ENCODE measurements at places on chromosomes 3 and 15.

DNA sequence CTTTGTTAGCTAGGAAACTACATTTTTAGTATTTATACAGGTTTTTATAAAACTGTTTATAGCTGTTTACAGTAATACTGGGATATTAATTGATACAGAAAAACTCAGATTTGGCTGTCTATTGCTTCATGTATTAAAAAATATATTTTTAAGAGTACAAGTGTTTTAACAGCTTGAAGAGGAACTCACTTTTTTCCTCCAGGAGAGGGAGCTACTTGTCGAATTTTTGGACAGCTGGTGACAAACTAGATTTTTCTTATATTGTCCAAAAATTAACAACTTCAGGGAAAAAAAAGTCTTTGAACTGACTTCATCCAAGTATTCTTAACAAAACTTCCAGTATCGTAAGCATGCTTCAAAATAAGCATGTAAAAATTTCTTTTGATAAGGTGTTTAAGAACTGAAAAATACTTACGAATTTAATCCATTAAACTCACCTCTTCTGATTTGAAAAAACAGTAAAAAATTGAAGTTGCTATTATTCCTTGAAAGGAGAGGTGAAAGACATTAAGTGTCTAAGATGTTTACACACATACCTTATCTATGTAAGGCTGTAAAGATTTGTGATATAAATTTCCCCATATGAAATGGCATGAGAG lies 4.0 kb downstream of the DIPK2A start:
- DNase-seq = peak; percentile 79

- peak; percentile 77 for DNase-seq
Observed at GRCh38 chr15:31236184-31237042, 90.2 kb upstream of the KLF13 start.

- no peak for DNase-seq
Observed at GRCh38 chr3:49122451-49122850, 1.8 kb upstream of the USP19 start.

- DNase-seq = no peak
Observed at GRCh38 chr3:112984485-112984884, 6.3 kb upstream of the GTPBP8 start.

DNA sequence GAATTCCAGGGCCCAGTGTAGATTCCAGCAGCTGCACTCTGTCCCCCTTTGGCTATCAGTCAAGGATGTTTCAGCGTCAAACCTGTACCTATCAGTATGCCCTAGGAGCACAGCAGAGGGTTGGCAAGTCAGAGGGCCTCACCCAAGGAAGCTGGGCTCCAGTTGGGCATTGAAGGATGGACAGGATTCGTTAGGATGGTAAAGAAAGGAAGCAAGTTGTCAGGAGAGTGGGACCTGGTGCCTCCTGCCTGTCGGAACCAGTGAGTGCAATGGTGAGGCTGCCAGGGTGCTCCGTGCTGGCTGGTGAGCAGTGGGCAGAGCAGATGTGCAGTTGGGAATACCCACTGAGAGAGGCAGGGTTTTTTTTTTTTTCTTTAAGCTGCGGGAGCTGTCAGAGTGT lies 157.2 kb downstream of the CHDH start:
- no peak for DNase-seq

GRCh38 chr3:101829874-101830273 lies 19.4 kb upstream of the NFKBIZ start:
- no peak for DNase-seq

GRCh38 chr3:139460076-139460475 lies 16.2 kb downstream of the RBP2 start:
- DNase-seq = no peak
